ENCODE measurements at places on chromosomes 3 and 15.

DNA sequence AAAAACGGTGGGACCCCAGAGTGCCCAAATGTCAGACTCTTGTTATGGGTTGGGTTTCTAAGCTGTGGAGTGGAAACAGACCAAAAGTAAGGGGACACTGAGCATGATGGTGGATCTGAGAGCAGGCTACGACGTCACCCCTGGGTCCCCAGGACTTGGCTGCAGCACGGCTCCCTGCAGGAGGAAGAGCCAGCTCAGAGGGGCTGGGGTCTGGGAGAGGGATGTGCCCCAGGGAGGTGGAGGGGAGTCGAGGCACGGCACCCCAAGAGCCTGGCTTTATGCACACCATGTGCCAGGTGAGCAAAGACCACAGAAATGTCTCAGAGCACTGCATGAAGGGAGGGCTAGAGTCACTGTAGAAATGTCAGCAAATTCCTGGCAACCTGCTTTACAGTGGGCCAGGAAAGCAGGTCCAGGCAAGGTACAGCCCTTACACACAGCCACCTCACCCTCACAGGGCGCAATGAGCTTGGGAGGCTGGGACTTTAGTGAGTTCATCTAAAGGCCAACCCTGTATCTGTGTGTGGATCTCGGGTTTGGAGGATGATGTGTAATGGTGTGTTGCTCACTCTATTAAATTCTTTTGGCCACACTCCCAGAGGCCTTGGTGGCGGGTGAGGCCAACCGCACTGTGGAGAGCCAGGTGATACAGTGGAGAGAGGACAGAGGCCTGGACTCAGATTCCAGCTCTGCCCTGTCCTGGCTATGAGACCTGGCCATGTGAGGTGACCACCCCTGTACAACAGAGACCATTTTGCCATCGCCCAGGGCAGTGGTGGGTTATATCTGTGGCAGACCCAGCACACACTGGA lies 14.1 kb downstream of the CTSH start:
- no peak for DNase-seq

GRCh38 chr15:75821786-75822345 lies 21.4 kb upstream of the UBE2Q2 start:
- no peak for DNase-seq

GRCh38 chr3:30231277-30232141 lies 374.9 kb upstream of the TGFBR2 start:
- DNase-seq, result no peak

- peak; percentile 26 for DNase-seq
Measured at GRCh38 chr15:37550360-37551024, 383.9 kb upstream of the TMCO5A start.

GRCh38 chr3:62956411-62956810 lies 81.2 kb upstream of the CADPS start:
- DNase-seq, result no peak

GRCh38 chr3:80355144-80355543 lies 587.3 kb upstream of the ROBO1 start:
- no peak for DNase-seq

DNA sequence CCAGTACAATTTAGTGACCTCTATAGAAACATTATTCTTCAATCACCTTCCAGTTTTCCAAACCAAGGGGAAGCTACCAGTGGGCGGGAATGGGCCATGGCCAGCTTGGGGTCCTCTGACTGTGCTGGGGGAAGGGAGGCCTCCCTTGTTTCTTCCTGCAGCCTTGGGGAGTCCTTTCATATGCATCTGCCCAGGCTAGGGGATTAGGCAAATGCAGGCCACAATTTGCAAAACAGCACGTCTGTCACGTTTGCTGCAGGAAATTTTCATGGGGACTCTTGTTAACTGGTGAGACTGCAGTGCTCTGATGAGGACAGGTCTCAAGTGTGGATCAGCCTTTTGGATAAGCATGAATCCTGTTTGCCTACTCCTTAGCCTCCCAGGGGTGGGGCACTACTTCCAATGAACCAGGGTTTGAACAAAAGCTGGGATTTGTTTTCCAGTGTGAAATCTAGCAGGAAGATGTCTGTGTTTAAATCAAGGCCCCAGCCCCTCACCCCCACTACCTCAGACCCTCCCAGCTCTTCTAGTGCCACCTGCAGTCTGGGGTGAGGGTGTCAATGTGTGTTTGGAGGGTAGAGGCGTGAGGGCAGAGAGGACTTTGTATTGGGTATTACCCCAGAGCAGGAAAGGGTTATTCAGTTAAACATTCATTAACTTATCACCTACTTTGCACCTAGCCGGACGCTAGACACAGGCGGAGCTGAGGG lies 219.9 kb downstream of the OPA1 start:
- DNase-seq, result no peak

DNA sequence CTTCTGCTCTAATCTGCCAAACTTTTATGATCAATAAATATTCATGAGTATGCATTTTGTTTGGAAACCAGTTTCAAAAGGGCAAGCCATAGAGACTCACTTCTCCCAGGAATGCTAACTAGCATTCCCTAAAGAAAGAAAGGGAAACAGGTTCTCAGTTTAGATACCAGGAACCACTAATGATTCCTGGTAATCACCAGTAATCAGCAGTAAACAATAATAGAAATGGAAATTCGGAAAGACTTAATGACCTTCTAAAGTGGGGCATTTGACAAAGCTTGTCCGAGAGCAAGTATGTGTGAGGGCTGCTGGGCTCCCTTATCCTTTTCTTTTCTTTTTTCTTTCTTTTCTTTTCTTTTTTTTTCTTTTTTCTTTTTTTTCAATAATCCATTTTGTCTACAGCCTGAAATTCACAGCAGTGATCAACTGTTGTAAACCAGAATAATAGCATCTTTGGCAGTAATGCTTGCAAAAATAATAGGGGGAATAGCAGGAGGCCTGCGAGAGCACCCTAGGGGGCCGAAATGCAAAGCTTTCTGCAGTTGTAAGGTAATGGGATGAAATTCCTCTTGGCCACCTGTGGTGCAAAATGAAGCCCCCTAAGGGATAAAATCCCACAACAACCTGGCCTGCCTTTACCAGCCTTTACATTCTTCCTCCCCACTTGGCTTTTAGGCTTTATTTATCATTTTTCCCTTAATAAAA lies 253.2 kb downstream of the ZPLD1 start:
- DNase-seq, result no peak

DNA sequence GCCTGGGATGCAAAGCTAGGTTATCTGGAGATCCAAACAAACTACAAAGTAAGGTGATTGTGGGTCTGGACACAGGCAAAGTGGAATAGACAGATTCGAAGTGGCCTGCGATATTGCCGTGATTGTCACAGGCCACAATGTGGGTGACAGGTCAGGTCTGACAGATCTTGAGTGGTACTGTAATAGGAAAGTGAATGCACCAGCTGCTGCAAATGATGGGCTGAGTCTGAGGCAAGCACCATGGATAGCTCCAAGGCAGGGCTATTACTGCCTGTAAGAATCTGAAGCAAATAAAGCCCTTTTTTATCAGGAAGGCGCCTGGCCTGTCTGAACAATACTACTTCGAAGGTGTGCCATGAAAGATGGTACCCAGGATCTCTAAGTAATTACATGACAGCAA lies 10.0 kb downstream of the ARMC8 start:
- DNase-seq, result peak; percentile 21

- no peak for DNase-seq
Measured at GRCh38 chr3:17949101-17949500, 206.7 kb upstream of the TBC1D5 start.

DNA sequence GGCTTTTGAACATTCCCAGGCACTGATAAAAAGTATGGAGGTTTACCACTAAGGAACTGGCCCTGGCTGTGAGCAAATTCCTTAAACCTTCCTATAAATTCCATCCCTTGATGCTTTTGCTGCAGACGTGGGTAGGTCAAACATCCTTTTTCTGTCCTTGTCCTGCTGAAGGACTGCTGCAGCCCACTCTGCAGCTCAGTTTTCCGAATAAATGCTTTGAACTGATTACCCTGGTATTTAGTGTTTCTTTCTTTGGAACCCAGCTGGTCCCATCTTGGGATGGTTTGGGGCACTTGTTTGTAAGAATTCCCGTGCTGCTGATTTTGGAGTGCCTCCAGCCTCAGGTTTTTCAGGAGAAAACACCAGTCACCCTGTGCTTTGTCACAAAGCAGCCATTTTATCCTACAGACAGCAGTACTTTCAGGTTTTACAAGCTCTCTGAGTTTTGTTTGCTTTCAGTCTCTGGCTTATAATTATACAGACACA lies 815.9 kb downstream of the VGLL3 start:
- no peak for DNase-seq

DNA sequence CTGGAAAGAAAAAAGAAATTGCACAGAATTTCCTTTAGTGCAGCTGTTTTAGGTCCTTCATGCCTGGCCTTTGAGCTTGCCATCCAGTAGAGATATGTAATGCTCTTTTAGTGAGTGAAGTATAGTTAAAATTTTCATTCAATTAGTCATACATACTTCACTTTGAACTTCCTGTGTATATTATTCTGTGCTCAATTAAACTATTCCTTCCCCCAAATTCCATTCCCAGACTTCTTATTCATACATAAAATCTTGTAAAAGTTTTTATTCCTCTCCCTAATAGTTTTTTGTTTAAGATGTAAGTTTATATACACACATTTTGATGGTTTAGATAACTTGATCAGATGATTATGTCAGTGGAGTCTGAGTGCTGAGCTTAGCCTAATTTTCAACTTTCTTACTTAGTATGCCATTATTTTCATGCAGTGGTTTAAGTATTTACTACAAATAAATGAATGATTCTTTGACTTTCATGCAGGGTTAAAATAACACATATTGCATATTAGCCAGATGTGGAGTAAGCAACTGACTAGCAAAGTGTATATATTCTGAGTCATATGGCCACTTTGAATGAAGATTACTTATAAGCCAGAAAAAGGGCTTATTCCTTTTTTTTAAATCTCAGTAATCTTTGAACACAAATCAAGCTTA lies 42.5 kb upstream of the ABHD10 start:
- DNase-seq, result no peak

- DNase-seq, result no peak
Measured at GRCh38 chr3:116337229-116337628, 108.1 kb downstream of the LSAMP start.

DNA sequence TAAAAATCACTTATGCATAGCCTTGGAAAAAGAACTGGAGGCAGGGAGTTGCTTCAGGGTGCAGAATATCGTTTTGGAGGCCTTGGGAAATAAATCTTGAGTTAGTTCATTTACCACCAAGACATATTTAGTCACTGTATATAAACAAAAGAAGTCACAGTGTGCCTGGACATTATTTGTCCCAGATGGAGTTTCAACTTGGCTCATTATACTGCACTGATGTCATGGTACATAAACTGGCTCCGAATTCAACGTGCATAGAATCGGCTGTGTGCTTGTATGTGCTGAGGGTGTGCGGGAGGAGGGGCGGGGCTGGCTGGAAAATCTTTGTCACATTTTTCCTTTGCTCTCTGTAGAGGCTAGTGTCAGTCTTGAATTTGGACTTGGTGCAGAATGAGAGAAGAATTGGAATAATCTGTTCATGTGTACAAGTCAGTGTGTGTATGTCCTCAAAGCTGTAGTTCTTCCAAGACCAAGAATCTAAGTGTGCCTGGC lies 86.6 kb downstream of the FNDC3B start:
- peak; percentile 57 for DNase-seq

DNA sequence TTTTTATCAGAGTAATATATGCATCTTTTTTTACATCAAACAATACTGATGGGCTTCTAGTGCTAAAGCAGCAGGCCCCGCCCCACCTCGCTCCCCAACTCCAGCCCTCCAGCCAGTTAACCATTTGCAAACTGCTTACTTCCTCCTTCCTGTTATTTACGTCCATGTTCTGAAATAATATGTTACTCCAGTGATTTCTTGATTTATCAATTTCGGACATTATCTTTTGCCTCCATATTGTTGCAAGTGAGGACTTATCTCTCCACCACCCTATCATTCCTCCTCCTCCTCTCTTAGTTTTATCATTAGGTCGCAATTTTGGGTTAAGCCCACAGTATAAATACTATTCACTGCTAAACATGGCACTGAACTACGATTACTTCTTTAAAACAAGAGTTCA lies 39.5 kb downstream of the ZNF710 start:
- no peak for DNase-seq

DNA sequence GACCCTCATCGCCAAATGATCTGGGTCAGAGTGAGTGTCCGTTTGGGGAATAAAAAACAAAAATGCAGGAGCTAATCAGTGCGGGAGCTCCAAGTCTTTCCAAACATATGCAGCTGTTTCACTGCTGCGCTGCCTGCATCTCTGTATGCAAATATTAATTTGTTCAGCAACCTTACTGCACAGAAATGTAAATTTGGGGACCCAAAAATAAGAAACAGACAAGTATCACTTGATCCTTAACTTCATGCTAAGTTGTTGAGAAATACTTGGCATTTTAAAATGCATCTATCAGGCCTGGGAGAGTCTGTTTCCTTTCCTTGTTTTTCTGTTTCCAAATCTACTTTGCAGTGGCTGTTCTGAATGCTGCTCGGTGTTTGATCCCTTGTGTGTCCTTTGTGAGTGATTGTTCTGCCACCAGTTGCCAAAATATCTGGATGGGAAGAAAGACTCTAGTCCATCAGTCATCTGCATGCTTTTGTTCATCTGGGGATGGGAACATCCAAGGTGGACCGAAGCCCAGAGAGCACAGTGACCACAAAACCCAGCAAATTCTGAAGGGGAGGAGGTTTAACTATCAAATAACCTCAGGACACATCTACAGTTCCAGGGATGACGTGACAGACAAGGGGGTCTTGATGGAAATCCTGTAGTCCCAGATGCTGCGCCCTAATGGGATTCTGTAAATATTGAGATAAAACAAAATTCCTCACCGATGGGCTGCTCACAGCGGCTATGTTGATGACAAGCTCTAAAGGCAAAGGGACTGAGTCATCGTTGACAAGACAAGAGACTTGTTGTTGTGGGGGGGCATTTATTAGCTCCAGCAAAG lies 199.5 kb upstream of the WNT5A start:
- no peak for DNase-seq

DNA sequence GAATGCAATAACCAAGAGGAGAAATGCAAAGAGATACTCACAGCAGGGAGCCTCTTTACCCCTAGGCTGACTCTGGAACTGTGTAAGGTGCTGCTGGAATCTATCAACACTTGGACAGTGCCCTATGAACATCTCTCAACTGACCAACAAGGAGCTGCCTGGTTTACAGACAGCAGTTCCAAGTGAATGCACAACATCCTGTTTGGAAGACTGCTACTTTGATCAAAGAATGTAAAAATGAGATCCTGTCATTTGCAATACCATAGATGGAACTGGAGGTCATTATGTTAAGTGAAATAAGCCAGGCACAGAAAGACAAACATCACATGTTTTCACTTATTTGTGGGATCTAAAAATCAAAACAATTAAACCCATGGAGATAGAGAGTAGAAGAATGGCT lies 136.3 kb downstream of the IMPG2 start:
- DNase-seq, result no peak

GRCh38 chr15:63999177-63999576 lies 47.1 kb downstream of the DAPK2 start:
- DNase-seq, result no peak

- DNase-seq, result no peak
Measured at GRCh38 chr3:146350852-146351251, 99.9 kb upstream of the PLSCR4 start.

- DNase-seq, result no peak
Measured at GRCh38 chr3:49871531-49872153, 1.9 kb upstream of the CAMKV start.

- DNase-seq, result no peak
Measured at GRCh38 chr3:3578718-3579117, 220.5 kb upstream of the LRRN1 start.

Data from pancreas (tissue), 10 donors.